ENCODE measurements at places on chromosomes 7 and 10.

DNA sequence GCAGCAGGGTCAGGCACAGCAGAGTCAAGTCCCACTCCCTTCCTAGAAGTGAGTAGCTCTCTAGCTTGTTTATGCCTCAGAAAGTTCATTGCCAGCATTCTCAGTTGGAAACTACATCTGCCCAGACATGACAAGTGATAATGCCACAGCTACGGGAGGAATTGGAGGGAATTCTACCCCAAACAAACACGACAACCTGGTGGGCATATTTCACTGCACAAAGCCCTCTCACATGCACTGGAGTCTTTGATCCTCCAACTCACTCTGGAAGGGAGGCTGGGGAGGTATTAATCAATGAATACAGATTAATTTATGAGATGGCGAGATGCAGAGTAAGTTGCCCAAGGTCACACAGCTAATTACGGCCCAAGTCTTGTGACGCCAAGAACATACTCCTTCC is 126.0 kb upstream of the MGMT start:
- H3K4me1 ChIP-seq = no peaks in the 10 kb centered on the region
- no peaks in the 10 kb centered on the region for H3K36me3 ChIP-seq
- H3K27ac ChIP-seq = no peak overlapping the region
- H3K4me3 ChIP-seq = no peak overlapping the region

- H3K27ac ChIP-seq = peak overlapping the region; percentile 74
- no peaks in the 10 kb centered on the region for H3K36me3 ChIP-seq
- DNase-seq = no peak
- no peaks in the 10 kb centered on the region for H3K27me3 ChIP-seq
These were observed 86.6 kb downstream of the SLC25A13 start for GRCh38 chr7:96235281-96235680.

GRCh38 chr10:91140995-91141549 is 79.4 kb upstream of the PCGF5 start:
- H3K27ac ChIP-seq = no peak overlapping the region
- H3K36me3 ChIP-seq = no peaks in the 10 kb centered on the region
- no peak overlapping the region for H3K4me3 ChIP-seq
- no peaks in the 10 kb centered on the region for H3K4me1 ChIP-seq
- DNase-seq = no peak

GRCh38 chr7:157176771-157177170 is 38.0 kb downstream of the UBE3C start:
- H3K27me3 ChIP-seq = no peaks in the 10 kb centered on the region
- H3K4me1 ChIP-seq = no peaks in the 10 kb centered on the region
- no peak for DNase-seq

DNA sequence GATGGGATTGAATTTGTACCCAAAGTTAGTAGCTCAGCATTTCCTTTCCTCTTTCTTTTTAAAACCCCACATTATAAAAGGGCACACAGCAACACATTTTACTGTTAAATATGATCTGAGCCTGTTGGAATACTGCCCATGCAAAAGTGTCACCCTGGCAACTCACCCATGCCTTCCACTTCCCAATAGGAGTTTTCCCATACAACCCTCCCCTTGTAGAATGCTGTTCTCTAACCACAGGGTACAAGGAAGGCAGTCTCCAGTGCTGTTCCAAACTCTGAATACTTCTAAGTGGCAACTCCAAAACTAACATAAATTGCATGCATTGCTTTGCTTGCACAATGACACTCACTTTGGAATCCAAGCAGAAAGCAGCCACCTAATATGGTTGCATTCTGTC is 60.8 kb downstream of the NRCAM start:
- no peak overlapping the region for H3K27ac ChIP-seq
- no peaks in the 10 kb centered on the region for H3K4me1 ChIP-seq
- no peaks in the 10 kb centered on the region for H3K36me3 ChIP-seq
- H3K4me3 ChIP-seq = no peak overlapping the region
- H3K27me3 ChIP-seq = peaks cover 9% of the 10 kb centered on the region

- H3K27me3 ChIP-seq = no peaks in the 10 kb centered on the region
- H3K36me3 ChIP-seq = no peaks in the 10 kb centered on the region
- H3K4me1 ChIP-seq = peaks cover 5% of the 10 kb centered on the region
- H3K27ac ChIP-seq = no peak overlapping the region
- no peak overlapping the region for H3K4me3 ChIP-seq
These were observed 4.5 kb upstream of the GPRIN2 start for GRCh38 chr10:46560952-46561351.

DNA sequence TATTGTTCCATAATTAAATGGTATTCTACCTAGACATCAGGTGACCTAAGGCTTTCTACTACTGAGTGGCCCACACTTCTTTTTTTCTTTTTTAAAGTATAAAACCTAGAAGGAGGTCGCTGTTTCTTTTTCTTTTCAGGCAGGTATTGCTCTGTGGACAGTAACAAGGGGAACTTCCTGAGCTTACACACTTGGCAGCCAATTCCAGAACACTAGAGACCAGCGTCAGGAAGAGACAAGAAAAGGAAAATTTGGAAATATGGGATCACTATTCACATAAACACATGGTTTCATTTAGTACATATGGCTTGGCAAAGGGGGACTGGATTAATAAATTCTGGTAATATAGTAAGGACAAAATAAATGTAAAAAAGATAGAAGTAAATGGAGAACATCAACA is 141.9 kb downstream of the RSU1 start:
- no peak for DNase-seq
- H3K27me3 ChIP-seq = no peaks in the 10 kb centered on the region
- no peak overlapping the region for H3K27ac ChIP-seq
- peaks cover 7% of the 10 kb centered on the region for H3K36me3 ChIP-seq
- no peak overlapping the region for H3K4me3 ChIP-seq
- H3K4me1 ChIP-seq = no peaks in the 10 kb centered on the region

GRCh38 chr7:150951521-150951920 is 26.6 kb downstream of the KCNH2 start:
- peaks cover 1% of the 10 kb centered on the region for H3K36me3 ChIP-seq
- peaks cover 3% of the 10 kb centered on the region for H3K4me1 ChIP-seq
- DNase-seq = no peak
- H3K27ac ChIP-seq = no peak overlapping the region
- peaks cover 12% of the 10 kb centered on the region for H3K27me3 ChIP-seq

DNA sequence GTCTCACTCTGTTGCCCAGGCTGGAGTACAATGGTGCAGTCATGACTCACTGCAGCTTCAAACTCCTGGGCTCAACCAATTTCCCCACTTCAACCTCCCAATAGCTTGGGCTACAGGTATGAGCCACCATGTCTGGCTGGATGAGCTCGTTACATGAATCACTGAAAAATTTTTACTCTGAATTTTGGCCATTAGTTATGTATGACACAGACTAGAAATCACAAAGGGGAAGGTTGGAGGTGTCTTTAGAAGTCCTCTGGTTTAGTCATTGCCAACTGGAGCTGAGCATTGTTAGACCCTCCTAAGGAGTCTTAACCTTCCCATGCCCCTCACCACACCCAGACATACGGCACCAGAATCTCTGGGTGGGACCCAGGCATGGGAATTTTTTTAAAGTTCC is 34.7 kb downstream of the SVIL start:
- H3K4me3 ChIP-seq = no peak overlapping the region
- no peaks in the 10 kb centered on the region for H3K27me3 ChIP-seq
- H3K4me1 ChIP-seq = no peaks in the 10 kb centered on the region

DNA sequence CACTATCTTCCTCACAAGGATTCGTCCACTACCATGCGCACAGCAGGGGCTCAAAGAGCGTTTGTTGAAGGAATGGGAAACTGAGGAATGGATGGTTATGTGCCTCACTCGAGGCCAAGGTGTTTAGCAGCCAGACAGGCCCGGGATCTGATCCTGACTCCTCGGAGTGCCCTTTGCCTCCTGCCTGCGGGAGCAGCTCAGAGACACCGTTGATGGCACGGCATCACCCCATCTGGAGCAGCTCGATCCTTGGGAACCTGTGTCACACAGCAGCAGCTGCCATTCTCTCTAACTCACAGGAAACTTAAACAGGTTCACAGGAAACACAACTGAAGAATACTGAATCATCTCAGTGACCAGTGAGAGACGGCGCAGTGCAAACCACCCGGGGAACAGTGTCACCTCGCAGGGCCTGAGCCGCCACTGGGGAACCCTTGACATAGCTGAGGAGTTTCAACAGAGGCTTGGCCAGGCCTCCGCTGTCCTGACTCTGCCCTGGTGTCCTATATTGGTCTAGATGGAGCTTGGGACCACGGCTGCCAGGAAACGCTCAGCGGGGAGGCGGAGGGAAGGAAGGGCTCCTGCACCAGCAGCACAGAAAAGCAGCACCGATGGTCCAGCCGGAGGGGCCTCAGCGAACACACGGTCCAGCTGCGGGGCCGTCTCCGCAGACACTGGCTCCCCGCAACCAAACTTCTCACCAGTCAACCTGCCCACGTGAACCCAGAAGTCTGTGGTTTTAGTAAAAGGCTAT is 169.4 kb downstream of the ADARB2 start:
- H3K4me1 ChIP-seq = no peaks in the 10 kb centered on the region
- no peaks in the 10 kb centered on the region for H3K36me3 ChIP-seq
- no peak overlapping the region for H3K4me3 ChIP-seq
- H3K27me3 ChIP-seq = peaks cover 31% of the 10 kb centered on the region
- DNase-seq = no peak

GRCh38 chr7:116697761-116698160 is 25.8 kb downstream of the MET start:
- H3K4me1 ChIP-seq = no peaks in the 10 kb centered on the region
- H3K36me3 ChIP-seq = no peaks in the 10 kb centered on the region
- no peak for DNase-seq
- peaks cover 20% of the 10 kb centered on the region for H3K27me3 ChIP-seq

GRCh38 chr7:10355816-10356215 is 617.9 kb upstream of the PHF14 start:
- no peaks in the 10 kb centered on the region for H3K4me1 ChIP-seq
- DNase-seq = no peak
- no peaks in the 10 kb centered on the region for H3K27me3 ChIP-seq
- no peaks in the 10 kb centered on the region for H3K36me3 ChIP-seq
- H3K4me3 ChIP-seq = no peak overlapping the region

DNA sequence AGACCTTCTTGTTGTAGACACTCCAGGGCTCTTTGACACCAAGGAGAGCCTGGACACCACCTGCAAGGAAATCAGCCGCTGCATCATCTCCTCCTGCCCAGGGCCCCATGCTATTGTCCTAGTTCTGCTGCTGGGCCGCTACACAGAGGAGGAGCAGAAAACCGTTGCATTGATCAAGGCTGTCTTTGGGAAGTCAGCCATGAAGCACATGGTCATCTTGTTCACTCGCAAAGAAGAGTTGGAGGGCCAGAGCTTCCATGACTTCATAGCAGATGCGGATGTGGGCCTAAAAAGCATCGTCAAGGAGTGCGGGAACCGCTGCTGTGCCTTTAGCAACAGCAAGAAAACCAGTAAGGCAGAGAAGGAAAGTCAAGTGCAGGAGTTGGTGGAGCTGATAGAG is 5.5 kb downstream of the GIMAP7 start:
- H3K4me1 ChIP-seq = peaks cover 35% of the 10 kb centered on the region
- H3K4me3 ChIP-seq = peak overlapping the region; percentile 98
- peaks cover 63% of the 10 kb centered on the region for H3K36me3 ChIP-seq
- no peak for DNase-seq
- peak overlapping the region; percentile 91 for H3K27ac ChIP-seq
- no peaks in the 10 kb centered on the region for H3K27me3 ChIP-seq

DNA sequence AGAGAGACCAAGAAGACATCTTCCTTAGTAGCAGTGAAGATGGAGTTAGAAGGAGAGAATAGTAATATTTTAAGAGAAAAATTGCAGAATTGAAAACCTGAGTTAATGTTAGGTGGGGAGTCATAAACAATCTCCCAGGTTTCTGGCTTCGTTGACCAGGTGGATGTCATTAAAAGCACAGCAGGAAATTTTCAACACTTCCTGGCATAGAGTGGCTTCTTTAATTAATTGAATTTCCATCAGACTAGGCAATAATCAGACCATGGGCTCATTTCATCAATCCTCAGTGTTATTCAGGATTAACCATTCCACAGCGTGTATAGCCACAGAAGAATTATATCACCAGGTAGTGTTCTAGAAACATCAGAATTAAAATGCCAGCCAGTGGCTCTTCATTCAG is 268.2 kb downstream of the CCDC3 start:
- DNase-seq = no peak
- H3K36me3 ChIP-seq = peaks cover 3% of the 10 kb centered on the region
- no peak overlapping the region for H3K27ac ChIP-seq
- H3K27me3 ChIP-seq = no peaks in the 10 kb centered on the region

DNA sequence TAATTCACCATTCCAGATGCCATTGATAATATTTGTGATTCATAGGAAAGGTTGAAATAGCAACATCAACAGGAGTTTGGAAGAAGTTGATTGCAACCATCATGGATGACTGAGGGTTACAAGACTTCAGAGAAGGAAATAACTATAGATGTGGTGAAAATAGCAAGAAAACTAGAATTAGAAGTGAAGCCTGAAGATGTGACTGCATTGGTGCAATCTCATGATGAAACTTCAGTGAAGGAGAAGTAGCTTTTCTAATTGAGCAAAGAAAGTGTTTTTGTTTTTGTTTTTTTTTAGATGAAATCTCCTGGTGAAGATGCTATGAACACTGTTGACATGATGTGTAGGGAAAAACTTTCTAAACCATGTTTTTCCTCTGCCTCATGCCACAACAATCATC is 18.7 kb upstream of the CD36 start:
- H3K4me3 ChIP-seq = no peak overlapping the region
- no peak for DNase-seq
- H3K4me1 ChIP-seq = no peaks in the 10 kb centered on the region
- no peak overlapping the region for H3K27ac ChIP-seq

DNA sequence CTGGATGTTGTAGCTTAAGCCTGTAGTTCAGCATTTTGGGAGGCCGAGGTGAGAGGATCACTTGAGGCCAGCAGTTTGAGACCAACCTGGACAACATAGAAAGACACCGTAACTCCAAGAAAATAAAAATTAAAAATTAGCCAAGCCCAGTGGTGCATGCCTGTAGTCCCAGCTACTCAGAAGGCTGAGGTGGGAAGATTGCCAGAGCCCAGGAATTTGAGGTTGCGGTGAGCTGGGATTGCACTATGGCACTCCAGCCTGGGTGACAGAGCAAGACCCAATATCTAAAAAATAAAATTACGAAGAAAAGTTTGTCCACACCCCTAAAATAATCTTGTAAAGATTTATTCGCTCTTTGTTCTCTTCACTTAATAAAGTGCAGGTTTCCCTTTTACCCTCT is 951.0 kb downstream of the TYW1 start:
- H3K4me1 ChIP-seq = no peaks in the 10 kb centered on the region
- H3K4me3 ChIP-seq = no peak overlapping the region
- no peak for DNase-seq
- H3K36me3 ChIP-seq = no peaks in the 10 kb centered on the region

DNA sequence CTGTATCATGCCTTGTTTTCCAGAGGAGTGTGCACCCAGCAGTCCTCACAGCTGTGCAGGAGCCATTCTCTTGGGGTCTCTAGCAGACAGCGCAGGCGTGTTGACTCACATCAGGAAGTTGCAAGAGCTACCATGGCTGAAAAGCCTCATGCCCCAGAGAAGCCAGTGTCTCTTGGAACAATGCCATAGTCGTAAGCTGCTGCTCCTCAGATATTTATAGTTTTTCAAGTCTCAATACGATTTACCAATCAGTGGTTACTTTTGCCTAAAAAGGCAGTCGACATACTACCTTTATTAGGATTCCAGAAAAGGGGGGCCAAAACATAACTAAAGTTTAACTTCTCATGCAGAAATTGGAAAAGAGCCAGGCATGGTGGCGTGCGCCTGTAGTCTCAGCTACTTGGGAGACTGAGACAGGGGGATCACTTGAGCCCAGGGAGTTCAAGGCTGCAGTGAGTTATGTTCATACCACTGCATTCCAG is 407.7 kb downstream of the PARD3 start:
- no peak overlapping the region for H3K27ac ChIP-seq
- no peaks in the 10 kb centered on the region for H3K4me1 ChIP-seq
- H3K36me3 ChIP-seq = no peaks in the 10 kb centered on the region
- no peak overlapping the region for H3K4me3 ChIP-seq

All from effector memory CD8-positive, alpha-beta T cell (primary cell).